ENCODE measurements at places on chromosomes 12 and 14.

GRCh38 chr12:8082808-8083100, 680 bp downstream of the NECAP1 start:
- no peak for DNase-seq

DNA sequence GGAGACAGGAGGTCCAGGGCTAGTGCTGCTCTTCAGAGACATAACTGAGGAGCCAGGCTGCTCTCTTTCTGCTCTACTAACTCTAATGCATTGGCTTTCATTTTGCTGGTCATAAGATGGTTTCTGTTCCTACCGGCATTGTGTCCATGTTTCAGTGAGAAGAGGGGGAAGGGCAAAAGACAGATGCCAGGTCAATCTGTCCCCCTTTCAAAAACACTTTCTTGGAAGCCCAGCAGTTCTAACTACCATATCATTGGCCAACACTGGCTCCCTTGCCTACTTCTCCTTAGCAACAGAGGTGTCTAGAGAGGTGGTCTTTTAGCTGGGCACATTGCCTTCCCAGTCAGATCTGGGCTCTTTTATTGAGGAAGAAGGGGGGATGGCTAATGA, 63.9 kb downstream of the TGFB3 start:
- no peak for DNase-seq

- no peak for DNase-seq
Observed at GRCh38 chr12:1781772-1782171, 38.6 kb upstream of the LRTM2 start.

GRCh38 chr14:75821831-75822521, 159.8 kb downstream of the TGFB3 start:
- DNase-seq, result no peak

DNA sequence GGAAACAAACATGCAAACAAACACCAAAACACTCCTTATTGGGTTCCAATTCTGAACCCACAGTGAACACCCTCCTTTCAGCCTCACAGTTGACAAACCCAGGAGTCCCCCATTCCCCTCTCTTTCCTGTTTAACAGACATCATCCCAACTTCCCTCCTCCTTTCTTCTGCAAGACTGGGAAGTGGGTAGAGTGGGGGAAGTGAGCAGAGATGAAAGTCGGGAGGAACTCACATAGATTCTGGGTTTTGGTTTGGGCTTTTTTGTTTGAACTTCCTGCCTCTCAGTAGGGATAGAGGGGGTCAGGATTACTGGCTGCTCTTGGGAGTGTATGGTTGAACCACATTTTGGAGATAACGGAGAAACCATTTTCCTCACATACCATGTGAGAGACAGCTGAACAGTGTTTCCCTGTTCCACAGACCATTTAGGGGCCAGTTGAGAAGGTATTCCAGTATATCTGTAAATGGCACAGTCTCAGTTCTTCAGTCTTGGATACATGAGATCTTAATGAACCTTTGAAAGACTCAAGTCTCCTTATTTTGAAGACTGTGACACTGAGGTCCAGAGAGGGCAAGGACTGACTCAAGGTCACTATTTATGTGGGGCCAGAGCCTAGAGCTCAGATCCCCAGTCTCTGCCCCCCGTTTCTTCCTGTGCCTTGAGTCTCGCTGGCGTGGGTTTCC, 3.9 kb upstream of the GPR84 start:
- no peak for DNase-seq

DNA sequence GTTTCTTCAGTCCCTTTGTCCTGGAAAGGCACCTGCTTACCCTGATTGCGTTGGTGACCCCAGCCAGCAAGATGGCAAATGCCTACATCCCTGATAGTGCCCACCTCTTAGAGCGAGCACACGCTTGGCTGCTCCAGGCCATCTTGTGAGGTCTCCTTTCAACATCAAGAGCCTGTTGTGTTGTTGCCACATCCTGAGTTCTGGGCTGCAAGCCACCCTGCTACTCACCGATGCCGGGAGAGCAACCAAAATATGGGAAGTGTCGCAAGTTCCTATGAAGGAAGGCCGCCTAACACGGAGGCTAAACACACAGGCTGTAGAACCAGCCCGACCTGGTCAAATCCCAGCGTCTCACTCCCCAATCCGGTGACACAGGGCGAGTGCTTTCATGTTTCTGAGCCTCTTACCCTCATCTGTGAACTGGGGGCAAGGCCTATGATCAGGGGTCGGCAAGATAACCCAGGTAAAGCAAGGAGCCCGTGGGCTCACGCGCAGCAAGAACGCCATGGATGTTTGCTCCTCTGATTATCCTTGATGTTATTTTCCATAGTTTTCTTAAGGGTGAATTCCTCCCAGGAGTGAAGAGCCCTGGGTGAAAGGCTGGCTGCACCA, 98.4 kb downstream of the LGMN start:
- DNase-seq, result peak; percentile 67

DNA sequence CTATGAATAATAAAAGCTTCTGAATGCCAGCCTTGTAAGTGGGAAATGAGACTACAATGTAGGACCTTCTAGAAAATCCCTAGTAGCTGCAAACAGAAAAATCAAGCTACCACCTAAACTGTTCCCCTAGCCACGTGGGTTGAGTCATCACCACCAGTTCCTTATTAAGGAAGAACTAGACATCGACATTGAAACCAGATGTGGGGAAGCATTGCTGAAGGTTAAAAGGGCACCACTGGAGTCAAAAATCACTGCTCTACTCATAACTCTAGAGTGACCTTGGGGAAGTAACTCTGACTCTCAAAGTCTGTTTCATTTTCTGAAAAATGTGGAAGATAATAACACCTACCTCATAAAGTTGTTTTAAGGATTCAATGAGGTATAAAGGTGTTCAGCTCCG, 9.4 kb upstream of the CNIH1 start:
- DNase-seq, result no peak

GRCh38 chr14:33250963-33251362, 312.3 kb downstream of the NPAS3 start:
- DNase-seq, result no peak

DNA sequence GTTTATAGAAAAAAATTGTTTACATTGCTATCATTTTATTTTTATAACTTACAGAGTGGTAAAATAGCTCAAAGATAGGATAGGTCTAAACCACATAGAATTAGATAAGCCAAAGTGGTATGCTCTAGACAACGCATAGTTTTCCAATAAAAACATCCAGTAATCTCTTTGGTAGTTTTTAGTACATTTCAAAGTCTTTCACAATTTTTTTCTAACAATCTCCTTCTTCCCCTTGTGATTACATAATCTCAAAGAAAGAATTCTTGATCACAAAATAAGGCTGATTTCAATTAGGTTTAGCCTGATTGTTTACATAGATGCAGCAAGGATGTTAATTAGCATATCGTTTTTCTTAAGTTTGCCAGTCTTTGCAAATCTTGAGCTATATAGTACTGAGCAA, 460.0 kb downstream of the FUT8 start:
- no peak for DNase-seq

GRCh38 chr12:120651821-120652220, 11.4 kb downstream of the CABP1 start:
- DNase-seq, result no peak

DNA sequence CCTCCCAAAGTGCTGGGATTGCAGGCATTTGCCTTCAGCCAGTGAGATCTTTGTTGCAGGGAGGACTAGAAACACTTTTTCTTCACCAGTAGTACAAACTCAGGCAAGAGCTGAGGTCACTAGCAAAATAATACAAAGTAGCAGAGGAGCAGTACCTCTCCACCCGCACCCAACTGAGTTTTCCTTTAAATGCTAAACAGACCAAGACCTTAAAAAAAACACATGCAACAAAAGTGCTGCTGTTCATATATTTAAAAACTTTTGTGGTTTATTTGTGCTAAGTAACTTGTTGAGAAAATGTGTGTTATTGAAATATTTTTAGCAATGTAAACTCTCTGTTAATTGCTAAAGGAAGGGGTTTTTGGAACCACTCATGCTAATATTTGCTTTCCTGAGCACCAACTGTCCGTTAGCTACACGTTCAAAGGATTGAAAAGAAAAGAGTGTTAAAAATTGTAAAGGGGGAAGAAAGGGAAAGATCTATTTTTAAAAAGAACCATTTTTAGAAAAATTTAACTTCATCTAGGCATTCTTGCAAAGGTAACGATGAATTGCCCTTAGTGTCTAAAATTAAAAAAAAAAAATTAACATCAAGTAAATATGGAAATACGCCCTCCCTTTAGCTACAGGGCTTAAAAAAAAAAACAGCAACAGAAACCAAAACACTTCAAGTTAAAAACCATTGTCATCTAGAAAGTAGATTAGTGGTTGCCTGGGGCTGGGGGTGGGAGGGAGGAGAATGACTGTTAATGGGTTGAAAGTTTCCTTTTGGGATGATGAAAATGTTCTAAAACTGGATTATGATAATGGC, 114.0 kb upstream of the KRAS start:
- no peak for DNase-seq

- no peak for DNase-seq
Observed at GRCh38 chr12:50081096-50081808, 3.9 kb upstream of the SMARCD1 start.

DNA sequence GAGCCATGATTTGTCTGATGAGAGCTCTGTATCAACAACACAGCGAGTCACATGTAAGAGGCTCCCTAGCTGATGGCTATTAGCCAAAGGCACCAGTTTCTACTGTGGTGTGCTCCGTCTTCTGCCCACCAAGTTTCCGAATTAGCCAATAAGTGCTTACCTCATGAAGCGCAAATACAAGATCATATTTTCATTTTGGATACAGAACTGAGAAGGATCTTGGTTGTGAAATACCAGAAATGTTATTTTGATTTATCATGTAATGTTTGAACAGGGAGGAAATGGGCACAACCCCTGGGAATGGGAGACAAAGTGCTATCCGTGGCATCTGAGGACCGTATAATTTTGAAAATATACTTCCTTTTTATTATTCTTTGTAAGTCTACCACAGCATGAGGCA, 234.3 kb downstream of the DACT1 start:
- no peak for DNase-seq

DNA sequence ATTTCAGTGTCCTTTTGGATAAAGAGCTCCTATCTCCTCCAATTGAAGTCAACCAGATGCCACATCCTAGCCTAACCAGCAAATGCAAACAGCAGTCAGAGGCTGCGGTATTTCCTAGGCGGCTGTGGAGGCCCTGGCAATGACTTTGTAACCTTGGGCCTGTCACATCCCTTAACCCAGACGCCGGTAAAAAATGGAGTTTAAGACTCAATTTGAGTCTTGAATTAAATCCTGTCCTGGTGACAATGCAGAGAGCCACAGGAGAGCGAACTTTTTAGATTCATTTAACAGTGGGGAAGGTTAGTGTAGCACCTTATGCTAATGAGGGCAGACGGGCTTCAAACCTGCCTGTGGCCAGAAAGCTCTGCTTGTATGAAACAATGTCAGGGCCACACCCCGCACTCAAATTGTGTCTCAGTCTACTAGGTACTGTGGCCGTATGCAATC, 1.3 kb downstream of the C12orf75 start:
- DNase-seq, result no peak

DNA sequence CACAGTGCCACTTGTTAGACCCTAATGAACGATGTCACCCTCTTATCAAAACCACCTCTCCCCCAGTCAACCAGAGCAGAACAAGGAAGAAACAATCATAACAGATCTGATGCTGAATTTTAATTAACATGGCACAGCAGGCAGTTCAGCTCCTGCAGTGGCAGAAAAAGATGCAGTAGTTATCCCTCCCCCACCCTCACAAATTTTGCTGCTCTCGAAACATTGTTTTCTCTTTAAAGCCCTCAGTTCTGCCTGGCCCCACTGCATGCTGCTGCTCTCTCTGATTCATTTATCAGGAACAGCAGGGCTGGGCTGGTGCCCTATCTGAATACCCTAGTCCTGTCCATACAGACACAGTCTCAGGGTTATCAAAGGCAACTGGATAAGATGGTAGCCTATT, 12.2 kb downstream of the CCDC175 start:
- DNase-seq, result no peak

GRCh38 chr14:100120522-100121269, 38.7 kb downstream of the DEGS2 start:
- DNase-seq, result no peak

DNA sequence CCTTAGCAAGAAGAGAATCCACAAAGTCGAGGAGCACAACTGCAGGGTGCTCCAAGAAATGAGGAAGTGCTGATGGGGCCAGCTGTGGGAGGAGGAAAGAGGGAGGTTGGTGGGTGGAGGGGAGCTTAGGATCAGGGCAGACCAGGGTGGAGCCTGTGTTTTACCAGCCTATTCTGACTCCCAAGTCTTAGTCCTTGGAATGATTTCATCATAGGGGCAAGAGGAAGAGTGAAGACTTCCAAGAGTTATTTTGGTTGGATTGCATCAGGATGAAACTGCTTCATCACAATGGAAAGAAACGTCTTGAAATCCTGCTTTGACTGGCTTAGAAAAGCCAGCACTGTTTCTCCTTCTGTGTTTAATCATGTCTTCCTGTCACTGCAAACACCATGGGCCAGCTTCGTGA, 194.0 kb downstream of the DPF3 start:
- no peak for DNase-seq

DNA sequence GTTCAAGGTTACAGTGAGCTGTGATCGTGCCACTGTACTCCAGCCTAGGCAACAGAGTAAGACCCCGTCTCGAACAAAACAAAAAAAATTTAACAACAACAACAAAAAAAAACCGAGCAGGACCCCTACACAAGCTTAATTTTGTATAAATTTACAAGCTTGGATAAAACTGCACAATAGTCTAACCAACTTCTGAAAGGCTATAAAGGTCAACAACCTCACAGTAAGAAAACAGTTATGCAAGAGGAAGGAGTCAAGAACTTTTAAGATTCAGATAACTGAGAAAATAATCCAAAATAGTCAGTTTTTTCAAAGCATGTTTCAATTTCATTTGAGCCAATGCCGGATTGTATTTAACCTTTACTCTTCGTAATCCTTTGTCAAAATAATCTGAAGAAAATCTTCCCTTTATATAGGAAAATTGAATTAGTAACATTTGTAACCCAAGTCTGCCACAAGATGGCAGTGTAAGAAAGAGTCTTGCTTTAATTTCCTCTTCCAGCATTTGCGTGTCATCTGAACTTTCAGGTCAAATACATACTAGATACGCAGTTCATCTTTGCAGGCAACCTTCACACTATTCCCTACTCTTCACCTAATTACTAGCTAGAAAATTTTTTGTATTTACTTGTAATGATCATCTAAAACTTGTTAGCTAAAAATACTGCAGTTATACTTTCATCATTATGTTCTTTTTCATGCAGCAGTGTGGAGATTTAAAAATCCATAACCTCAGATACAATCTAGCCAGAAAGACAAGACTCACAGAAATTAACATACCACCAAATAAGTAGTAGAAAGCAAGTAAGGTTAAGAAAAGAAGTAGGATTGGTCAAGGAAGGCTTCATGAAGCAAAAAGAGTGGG, 5.8 kb downstream of the CCNB1IP1 start:
- DNase-seq, result peak; percentile 68

DNA sequence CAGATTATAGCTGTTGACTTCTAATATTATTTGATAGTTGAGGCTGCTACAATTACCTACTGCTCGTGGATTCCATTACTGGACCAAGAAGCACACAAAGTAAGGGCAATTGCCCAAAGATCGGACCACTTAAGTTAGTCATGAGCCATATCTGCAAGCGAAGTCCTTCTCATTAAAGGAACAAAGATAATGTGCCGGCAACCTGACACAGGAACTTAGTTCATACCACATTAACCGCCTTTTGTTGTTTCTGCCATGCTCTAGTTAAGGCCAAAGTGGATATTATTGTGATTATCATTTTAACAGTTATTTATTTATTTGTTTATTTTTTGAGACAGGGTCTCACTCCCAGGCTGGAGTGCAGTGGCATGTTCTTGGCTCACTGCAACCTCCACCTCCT, 38.1 kb upstream of the TMED10 start:
- no peak for DNase-seq

GRCh38 chr12:82910246-82910893, 223.7 kb downstream of the TMTC2 start:
- DNase-seq, result no peak
